Activated CD4-positive, alpha-beta T cell treated with anti-CD3 and anti-CD28 coated beads for 36 hours (primary cell): ENCODE measurements at places on chromosomes 16 and 17. TPM values are rescaled to one million over a fixed set of nuclear protein-coding genes. Genes with fewer than 3 reads are reported as not detected.

GRCh38 chr16:13390986-13391305 lies 489.5 kb downstream of the SHISA9 start:
- DNase-seq: no peak
- no peak overlapping the region for H3K27ac ChIP-seq
- H3K27me3 ChIP-seq: no peaks in the 10 kb centered on the region
- no peak overlapping the region for H3K4me3 ChIP-seq
- no peaks in the 10 kb centered on the region for H3K4me1 ChIP-seq

The ABAT gene
- total RNA-seq: 6.0 TPM

GRCh38 chr17:58323366-58324055 lies 5.1 kb downstream of the TSPOAP1 start:
- H3K27ac ChIP-seq: no peak overlapping the region
- H3K27me3 ChIP-seq: no peaks in the 10 kb centered on the region
- H3K36me3 ChIP-seq: peaks cover 9% of the 10 kb centered on the region
- H3K4me3 ChIP-seq: no peak overlapping the region
- H3K4me1 ChIP-seq: peaks cover 26% of the 10 kb centered on the region
- no peak for DNase-seq

- H3K4me1 ChIP-seq: peaks cover 91% of the 10 kb centered on the region
- H3K36me3 ChIP-seq: peaks cover 16% of the 10 kb centered on the region
- peak overlapping the region; percentile 44 for H3K4me3 ChIP-seq
- no peak for DNase-seq
Measured at GRCh38 chr17:78714534-78714933, 67.5 kb downstream of the CYTH1 start.

DNA sequence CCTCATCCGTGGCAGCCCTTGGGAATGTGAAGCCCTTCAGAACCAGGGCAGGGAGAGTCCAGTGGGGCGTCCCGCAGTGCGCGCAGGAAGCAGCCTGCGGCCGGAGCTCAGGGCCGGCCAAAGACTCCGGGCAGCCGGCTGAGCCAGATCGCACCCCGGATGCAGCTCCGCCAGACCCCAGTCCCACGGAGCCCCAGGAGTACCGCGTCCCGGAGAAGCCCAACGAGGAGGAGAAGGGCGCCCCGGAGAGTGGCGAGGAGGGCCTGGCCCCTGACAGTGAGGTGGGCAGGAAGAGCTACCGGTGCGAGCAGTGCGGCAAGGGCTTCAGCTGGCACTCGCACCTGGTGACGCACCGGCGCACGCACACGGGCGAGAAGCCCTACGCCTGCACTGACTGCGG lies 6.9 kb downstream of the ZNF205 start:
- H3K27ac ChIP-seq: no peak overlapping the region
- H3K27me3 ChIP-seq: no peaks in the 10 kb centered on the region
- H3K36me3 ChIP-seq: no peaks in the 10 kb centered on the region
- no peak for DNase-seq
- H3K4me3 ChIP-seq: no peak overlapping the region

- no peak overlapping the region for H3K27ac ChIP-seq
- no peak for DNase-seq
- no peaks in the 10 kb centered on the region for H3K4me1 ChIP-seq
- H3K4me3 ChIP-seq: no peak overlapping the region
- H3K36me3 ChIP-seq: no peaks in the 10 kb centered on the region
- H3K27me3 ChIP-seq: peaks cover 5% of the 10 kb centered on the region
Measured at GRCh38 chr16:23356941-23357340, 54.8 kb downstream of the SCNN1B start.

The KIF1C gene
- total RNA-seq: 43.0 TPM

DNA sequence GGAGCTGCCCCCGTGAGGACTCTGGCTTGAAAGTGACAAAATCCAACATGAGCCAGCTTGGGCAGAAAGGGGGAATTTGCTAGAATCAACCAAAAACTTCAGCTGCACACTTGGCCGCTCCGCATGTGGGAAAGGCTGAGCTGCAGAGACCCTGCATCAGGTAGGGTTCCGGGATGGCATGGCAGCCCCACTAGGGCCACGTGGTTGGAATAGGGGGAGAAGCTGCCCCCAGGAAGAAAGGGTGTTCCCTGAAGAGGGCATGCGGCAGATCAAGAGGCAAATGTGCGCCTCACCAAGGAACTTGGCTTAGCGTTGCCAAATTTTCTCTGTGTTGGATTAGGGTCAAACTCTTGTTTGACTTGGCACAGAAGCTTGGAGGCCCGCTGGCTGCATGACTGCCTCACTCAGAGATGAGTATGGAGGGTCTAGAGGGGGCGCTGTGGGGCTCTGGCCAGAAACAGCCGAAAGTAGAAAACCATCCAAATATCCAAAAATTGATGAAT lies 29.2 kb upstream of the WFIKKN2 start:
- DNase-seq: no peak
- no peak overlapping the region for H3K4me3 ChIP-seq
- H3K27me3 ChIP-seq: no peaks in the 10 kb centered on the region
- no peaks in the 10 kb centered on the region for H3K4me1 ChIP-seq
- no peak overlapping the region for H3K27ac ChIP-seq
- H3K36me3 ChIP-seq: no peaks in the 10 kb centered on the region

DNA sequence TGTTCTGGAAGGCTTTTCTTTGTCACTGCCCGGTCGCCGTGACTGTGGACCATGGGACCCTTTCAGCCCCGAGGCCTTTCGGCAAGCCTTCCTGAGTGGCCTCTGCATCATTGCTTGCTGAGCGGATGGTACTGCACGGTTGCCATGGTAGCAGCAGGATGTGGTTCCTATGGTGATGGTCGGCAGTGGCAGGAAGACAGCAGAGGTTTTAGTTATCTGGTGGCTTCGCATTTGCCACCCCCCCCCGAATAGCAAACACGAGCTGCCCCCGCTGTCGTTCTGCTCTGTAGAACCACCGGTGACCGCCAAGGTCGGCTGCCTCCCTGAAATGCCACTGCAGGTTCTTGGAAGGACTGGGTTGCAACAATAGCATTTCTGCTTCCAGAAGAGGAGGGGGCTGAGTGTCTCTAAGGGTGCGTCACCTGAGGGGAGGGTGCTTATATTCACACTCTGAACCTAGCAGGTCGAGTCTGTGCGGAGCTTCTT lies 76.6 kb downstream of the CMIP start:
- no peak overlapping the region for H3K27ac ChIP-seq
- peaks cover 42% of the 10 kb centered on the region for H3K4me1 ChIP-seq
- DNase-seq: peak; percentile 78
- H3K27me3 ChIP-seq: no peaks in the 10 kb centered on the region
- H3K4me3 ChIP-seq: no peak overlapping the region

DNA sequence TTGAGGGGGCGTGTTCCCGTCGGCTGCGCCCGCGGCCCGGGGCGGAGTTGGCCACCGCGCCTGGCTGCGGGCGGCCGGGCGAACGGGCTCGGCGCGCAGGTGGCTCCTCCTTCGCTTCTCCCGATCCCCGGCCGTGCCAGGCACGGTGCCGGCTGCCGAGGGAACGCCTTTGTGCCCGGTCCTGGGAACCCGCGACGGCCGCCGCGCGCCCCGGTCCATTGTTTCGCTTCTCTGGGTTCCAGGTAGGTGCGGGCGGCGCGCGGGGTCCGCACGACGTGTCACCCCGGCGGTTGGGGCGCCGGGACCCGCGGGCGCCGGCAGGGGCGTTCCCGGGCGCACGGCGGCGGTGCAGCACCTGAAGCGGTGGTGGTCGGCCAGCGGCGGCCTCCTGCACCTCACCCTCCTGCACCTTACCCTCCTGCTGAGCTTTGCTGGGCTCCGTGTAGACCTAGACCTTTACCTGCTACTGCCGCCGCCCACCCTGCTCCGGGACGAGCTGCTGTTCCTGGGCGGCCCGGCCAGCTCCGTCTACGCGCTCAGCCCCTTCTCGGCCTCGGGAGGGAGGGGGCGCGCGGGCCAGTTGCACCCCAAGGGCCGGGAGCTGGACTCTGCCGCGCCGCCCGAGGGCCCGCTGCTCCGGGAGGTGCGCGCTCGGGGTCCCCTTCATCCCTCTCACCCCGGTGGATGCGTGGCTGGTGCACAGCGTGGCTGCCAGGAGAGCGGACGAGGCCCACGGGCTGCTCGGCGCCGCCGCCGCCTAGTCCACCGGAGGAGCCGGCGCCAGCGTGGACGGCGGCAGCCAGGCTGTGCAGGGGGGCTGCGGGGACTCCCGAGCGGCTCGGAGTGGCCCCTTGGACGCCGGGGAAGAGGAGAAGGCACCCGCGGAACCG lies 99.9 kb downstream of the EFCAB13 start:
- no peak overlapping the region for H3K27ac ChIP-seq
- peaks cover 15% of the 10 kb centered on the region for H3K27me3 ChIP-seq
- H3K36me3 ChIP-seq: peaks cover 25% of the 10 kb centered on the region
- no peak overlapping the region for H3K4me3 ChIP-seq
- peak; percentile 20 for DNase-seq

The PRSS33 gene
- total RNA-seq: not detected

DNA sequence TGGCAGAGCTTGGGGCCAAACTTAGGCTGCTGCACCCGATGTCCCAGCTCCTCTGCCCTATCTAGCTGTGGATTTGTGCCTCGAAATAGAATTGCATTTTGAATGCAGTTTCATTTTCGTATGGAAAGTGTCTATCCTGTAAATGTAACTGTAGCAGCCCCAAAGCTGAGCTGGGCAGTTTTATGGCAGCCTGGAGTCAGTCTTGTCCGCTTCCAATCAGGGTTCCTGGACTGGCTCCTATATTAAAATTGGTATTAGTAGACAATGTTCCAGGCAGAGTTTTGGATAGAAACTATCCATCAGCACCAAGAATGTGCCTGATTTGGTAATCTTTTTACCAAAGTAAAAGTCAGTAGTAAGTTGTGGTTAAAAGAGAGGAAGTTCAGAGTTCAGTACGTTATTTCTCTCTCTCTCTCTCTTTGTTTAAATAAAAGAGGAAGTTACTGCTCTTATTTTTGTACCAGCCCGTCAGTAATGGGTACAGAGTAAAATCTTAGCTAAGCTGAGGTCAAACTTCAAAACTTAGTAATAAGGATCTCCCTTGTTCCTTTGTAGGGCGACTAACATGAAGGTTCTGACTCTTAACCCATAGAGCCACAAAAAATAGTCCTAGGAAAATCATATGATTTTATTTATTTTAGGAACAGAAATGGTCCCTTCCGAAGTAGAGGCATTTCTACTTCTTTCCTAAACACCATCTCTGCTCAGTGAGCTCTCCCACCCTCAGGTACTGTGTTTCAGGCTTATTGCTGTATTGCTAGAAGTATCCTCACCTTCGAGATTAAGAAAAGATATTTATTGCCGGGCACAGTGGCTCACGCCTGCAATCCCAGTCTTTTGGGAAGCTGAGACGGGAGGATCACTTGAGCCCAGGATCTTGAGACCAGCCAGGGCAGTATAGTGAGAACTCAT lies 28.0 kb downstream of the PRKCB start:
- DNase-seq: peak; percentile 49
- peaks cover 2% of the 10 kb centered on the region for H3K36me3 ChIP-seq
- peaks cover 79% of the 10 kb centered on the region for H3K4me1 ChIP-seq

DNA sequence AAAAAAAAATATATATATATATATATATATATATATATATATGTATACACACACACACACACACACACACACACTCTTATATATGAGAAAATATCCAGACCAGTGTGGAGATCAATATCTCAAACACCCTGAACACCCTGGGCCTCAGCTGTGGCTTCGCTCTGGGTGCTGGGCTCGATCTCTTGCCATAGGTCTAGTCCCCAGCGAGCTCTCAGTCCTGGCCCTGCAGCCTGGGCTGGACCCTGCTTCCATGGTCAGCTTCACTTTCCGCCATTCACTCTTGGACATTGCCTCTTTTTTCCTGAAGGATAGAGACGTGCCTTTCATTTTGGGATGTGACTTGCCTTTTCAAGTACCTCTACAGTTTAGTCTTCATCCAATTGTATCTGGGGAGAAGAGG lies 341.7 kb downstream of the CPPED1 start:
- peaks cover 28% of the 10 kb centered on the region for H3K4me1 ChIP-seq
- H3K4me3 ChIP-seq: no peak overlapping the region
- no peaks in the 10 kb centered on the region for H3K27me3 ChIP-seq
- DNase-seq: no peak
- H3K27ac ChIP-seq: no peak overlapping the region
- H3K36me3 ChIP-seq: no peaks in the 10 kb centered on the region

GRCh38 chr17:61314368-61315078 lies 85.1 kb upstream of the TBX2 start:
- no peak overlapping the region for H3K27ac ChIP-seq
- no peak overlapping the region for H3K4me3 ChIP-seq
- no peak for DNase-seq
- H3K27me3 ChIP-seq: no peaks in the 10 kb centered on the region

- no peaks in the 10 kb centered on the region for H3K27me3 ChIP-seq
- H3K27ac ChIP-seq: peak within 1 kb of the TSS; percentile 84
- peaks cover 2% of the 10 kb centered on the region for H3K36me3 ChIP-seq
- peaks cover 40% of the 10 kb centered on the region for H3K4me1 ChIP-seq
- peak within 1 kb of the TSS; percentile 61 for H3K4me3 ChIP-seq
- DNase-seq: no peak
Measured at GRCh38 chr16:30896261-30896888, at the start of gene CTF1. Gene CTF1, plus strand, starts transcription at chr16:30896614. Its CDS starts 30 bp downstream, at chr16:30896644.
